ENCODE measurements at places on chromosomes 5 and 9.

DNA sequence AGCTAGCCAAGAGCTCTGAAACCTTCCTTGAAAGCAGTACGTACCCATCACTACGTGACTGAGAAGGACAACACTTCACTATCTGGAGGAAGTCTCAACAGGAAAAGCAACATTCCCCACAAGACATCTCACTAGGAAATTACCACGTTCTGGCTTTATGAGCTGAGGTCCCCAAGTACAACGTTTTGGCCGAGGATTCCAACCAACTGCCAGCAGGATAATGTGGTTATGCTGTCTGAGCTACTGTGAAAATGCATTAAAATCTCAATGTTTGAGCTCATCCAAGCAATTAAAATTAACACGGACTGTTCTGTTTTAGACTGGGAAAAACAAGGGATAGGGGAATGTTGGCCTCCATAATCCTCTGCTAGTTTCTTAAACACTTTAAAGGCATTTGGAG, 16.4 kb downstream of the MED27 start:
- DNase-seq: no peak

DNA sequence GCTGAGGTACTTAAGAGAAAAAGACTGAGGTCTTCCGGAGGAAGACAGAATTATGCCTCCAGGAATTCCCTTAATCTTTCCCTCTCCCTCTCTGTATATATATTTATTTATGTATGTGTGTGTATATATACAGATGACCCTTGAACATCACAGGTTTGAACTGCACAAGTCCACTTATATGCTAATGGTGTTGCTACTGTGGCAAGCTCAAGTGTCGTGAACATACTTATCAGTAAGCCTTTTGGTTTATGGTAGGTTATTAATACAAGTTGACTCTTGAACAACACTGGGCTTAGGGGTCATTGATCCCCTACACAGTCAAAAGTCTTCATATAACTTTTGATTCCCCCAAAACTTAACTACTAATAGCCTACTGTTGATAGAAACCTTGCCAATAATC, 106.8 kb downstream of the NUDT12 start:
- DNase-seq: no peak

GRCh38 chr5:108681079-108681921, 66.4 kb upstream of the FER start:
- DNase-seq: peak; percentile 64

GRCh38 chr9:99736291-99736690, 85.4 kb upstream of the NR4A3 start:
- DNase-seq: no peak

DNA sequence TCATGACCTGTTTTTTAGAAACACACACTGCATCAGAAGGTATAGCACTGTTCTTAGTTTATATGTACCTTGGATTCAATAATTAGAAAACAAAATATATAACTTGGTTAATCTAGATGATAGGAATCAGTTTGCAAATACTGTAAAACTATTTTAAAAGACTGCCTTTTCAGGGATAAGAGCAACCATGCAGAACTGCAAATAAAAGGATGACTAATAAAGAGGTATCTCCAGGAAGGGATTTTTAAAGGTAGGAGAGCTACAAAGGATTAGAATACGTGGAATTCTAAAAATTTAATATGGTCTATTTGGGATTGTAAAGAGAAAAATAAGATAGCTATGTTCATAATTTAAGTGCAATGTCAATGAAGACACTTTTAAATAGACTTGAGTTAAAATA, 9.4 kb downstream of the GABRA1 start:
- no peak for DNase-seq
